ENCODE measurements at places on chromosomes 4 and X.

GRCh38 chrX:143580266-143580665 lies 55.6 kb downstream of the SLITRK4 start:
- no peak for DNase-seq

DNA sequence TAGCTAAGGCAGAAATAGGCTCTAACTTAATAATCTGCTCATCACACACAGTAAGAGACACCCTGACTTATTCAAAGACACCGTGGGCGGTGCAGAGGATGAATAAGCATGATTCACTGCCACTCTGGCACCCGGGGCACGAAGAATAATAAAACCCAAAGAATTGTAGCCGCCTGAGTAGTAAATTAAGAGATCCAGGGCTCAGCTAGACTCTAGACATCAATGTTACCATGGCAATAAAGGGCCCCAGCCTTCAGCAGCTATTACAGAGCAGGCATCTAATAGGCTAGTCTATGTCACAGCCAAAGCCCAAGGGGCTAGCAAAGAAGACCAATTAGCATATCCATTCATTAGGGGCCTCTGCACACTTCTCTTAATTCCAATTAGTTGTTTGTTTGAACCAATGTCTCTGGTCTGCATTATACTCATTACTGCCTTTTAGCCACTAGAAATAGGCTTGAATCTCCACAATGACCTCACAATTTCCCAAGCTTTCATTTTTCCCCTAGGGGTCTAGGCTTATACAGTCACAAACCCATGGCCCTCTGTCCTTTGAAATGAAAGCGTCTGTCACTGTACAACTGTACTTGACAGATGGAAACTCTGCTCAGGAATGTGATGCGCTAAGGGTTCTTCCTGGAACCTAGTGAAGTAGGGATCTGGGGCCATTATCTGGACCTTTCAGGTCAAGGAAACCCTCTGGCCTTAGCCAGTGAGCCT lies 3.0 kb upstream of the ATP1B4 start:
- peak; percentile 16 for DNase-seq

DNA sequence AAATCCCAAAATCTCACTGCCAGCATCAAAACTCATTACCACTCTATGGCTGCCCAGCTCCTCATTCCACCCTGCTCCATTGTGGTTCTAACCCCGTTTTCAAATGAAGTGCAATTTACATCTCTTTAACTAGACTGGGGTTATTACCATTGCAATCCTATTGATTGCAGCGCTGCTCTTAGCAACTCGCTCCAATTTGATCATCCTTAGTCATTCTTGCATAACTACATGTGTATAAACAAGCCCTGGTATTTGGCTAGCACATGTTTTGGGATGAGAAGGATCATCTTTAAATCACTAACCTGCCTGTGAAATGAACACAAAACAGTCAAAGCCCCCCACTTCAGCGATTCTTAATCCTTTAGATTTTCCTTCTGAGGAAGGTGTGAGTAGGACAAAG lies 340.1 kb upstream of the PPARGC1A start:
- no peak for DNase-seq

DNA sequence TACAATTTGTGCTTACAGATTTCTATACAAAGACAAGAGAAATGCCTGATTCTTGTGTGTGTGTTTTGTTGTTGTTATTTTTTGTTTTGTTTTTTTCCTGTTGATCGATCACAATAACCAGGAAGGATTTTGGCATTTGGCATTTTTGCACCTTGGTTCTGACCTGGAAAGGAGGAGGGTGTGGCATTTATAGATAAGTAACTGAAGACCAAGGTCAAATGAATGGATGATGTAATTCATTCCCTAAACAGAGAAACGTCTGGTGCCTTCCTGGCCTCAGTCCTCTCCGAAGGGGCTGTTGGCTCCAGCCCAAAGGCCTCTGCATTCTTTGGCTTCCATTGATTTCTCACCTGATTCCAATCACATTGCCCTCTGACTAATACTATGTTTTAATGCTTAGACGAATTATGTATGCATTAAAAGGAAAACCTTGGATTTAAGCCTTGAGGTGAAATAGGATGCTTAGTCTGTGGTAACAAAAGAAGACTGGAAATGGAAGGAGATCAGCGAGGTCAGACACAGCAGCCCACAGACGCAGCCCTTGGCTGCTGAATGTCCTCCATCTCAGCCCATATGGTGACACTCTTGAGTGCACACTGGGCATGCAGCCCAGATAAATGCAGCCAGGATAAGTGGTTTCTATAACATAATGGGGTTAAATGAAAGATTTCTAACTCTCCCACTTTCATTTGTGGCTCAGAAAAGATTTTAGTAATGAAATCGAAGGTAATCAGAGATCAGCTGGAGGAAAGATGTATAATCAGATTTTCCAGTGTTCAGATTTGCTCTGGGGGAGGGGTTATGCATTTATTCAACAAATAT lies 60.5 kb upstream of the TRIM2 start:
- no peak for DNase-seq

DNA sequence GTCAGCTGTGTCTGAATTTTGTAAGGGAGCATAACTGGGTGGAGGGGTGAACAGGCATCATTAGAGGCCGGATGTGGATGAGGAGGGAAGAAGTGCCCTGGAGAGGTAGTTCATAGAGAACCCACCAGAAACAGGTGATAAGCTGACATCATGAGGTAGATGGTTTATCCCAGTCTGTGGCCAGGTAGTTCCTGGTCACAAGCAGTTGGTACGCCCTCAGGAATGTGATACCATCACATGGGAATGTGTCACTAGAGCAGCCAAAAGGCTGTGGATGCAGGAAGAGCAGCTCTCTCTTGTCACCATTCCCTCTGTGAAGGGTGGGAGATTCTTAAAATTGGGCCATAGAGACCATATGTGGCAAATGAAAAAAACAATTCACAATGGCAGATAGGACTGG lies 21.9 kb downstream of the MSN start:
- no peak for DNase-seq

- DNase-seq, result no peak
These were observed 258.4 kb upstream of the TAPT1 start for GRCh38 chr4:16484711-16485110.
